Stimulated activated CD4-positive, alpha-beta T cell treated with anti-CD3 and anti-CD28 coated beads, Interleukin-15, amount 100 ng/mL, for 48 hours (primary cell): ENCODE measurements at places on chromosomes 3 and 15.

- no peak for DNase-seq
These were observed 89.7 kb upstream of the CMC1 start for GRCh38 chr3:28151608-28152228.

- no peak for DNase-seq
These were observed 1.2 kb downstream of the CTSH start for GRCh38 chr15:78943692-78944091.

DNA sequence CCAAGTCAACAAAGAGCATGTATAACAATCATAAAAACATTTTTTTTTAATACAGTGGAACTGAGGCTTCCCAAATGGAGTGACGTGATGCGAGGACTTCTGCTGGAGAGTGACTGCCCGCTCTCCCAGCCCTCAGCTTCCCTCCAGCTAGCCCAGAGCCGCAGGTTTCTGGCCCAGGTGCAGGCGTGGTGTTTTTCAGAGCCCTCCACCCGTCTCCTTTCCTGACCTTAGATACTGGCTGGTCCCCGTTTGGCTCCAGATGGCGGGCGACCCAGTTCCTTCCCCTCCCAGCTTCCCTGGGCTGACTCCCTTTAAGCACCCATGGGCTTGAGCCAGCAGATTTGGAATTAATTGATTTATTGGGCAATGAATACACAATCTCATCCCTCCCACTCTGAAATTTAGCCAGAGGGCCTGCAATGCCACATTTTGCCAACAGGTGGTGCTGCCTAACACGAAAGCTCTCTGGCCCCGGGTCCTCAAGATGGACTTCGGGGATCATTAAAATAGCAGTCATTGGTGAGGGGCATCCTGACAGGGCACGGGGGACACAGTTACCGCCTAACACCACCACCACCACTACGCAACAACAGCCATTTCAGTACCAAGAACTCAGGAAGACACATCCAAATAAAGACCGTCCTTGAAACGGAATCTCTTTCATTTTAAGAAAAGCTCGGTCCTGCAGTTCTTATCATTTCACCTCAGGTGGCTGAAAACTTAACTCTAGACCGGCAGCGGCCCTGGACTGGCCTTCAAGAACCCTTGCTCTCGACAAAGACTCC lies 47.5 kb upstream of the MUC4 start:
- DNase-seq = peak; percentile 42

GRCh38 chr3:141331377-141332318 lies 36.7 kb upstream of the ZBTB38 start:
- DNase-seq = no peak

DNA sequence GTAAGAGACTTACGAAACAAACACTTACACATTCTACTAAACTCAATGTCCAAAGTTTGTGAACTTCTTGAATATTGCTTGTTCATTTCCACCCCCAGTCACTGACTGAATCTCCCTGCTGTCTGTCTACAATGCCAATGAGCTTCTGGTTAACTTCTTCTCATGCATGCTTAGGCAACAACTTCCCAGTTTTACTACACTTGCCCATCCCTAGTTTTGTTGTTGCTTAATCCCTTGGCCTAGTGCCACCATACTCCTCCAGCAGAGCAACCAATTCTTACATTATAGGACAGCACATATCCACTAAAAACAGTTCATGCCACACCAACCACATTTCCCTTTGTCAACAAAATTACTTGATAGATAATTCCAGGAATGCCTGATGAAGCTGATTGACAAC lies 40.9 kb upstream of the CCR2 start:
- DNase-seq = no peak

DNA sequence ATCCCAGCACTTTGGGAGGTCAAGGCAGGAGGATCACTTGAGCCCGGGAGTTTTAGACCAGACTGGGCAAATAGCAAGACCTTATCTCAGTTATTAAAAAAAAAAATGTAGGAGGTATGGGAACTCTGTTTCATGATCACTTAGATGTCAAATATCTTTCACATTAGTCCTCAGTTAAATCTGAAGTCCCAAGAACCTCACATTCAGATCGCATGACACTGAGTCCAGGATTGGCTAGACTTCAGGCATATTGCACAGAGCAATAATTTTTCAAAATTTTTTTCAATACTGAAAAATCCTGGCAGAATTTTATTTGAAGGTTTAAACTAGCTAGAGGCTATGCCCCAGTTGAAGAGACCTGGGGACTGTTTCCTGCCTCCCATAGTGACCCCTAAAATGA lies 56.3 kb upstream of the ZNF148 start:
- DNase-seq = no peak

DNA sequence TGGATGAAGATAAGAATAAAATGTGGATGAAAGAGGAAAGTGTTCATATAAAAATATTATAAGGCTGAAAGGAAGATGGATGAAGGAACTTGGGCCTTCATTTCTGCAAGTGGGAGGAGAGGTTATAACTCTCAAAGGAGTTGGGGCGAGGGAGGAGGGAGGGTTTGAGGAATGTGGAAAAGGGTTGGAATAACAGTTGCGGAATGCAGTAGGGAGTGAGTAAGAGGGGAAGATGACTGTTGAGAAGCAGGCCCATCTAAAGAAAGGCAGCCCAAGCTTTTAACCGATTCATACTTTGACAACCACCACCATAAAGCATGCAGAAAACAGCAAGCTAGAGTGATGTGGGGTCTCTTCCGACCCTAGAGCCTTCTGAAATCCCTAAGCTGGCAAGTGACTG lies 8.3 kb upstream of the TM4SF4 start:
- no peak for DNase-seq

GRCh38 chr3:134918441-134918840 lies 123.4 kb downstream of the EPHB1 start:
- no peak for DNase-seq

- DNase-seq = no peak
These were observed 350.5 kb upstream of the TBL1XR1 start for GRCh38 chr3:177547711-177548350.

GRCh38 chr3:129793942-129794310 lies 99.6 kb downstream of the TMCC1 start:
- no peak for DNase-seq

DNA sequence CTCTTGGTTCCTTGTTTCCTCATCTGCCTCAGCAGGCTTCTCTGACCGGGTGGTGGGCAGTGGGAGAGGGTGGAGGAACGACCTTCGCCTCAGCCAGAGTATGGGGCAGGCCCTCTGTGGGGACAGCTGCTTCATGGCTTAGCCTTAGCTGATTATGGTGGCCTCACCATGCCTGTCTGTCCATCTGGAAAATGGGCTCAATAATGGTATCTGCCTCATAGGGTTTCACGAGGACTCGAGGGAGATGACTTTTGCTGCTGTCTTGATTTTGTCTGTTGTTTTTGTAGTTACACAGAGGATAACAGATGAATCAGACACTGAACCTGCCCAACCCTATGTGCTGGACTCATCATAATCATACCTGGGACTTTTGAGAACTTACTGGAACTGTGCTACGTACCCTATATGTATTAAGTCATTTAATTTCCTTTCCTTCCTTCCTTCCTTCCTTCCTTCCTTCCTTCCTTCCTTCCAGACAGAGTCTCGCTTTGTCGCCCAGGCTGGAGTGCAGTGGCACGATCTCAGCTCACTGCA lies 46.5 kb downstream of the CDC25A start:
- no peak for DNase-seq

DNA sequence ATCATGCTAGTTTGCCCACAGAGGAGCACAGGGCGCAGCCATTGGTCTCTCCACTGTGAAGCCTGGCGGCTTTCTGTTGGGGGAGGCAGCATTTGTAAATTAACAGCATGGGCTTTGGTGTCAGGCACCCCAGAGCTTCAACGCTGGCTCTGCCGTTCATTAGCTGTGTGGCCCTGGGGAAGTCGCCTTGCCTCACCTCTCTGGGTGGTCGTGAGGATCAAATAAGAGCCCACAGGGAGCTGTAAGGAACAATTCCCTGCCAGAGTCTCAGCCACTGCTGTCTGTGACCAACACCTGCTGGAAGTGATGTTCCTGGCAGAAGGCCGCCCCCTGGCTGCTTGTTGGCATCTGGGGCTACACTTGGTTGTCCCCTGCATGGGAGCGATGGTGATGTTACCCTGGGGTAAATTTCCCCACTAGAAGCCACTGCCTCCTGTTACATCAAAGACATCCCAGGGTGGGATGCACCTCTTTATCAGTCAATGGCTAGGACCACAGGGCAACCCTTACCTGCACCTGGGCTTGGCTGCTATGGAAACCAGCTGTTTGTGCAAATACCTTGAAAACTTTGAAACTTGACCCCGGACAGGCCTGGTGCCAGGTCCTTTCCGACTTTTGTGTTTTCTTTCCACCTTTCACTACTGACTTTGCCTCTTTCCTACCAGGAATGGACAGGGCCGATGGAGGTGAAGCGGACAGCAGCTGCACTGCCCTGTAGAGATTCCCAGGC lies 36.9 kb downstream of the DNASE1L3 start:
- DNase-seq = peak; percentile 19

GRCh38 chr15:85793641-85794597 lies 806 bp downstream of the KLHL25 start:
- no peak for DNase-seq

DNA sequence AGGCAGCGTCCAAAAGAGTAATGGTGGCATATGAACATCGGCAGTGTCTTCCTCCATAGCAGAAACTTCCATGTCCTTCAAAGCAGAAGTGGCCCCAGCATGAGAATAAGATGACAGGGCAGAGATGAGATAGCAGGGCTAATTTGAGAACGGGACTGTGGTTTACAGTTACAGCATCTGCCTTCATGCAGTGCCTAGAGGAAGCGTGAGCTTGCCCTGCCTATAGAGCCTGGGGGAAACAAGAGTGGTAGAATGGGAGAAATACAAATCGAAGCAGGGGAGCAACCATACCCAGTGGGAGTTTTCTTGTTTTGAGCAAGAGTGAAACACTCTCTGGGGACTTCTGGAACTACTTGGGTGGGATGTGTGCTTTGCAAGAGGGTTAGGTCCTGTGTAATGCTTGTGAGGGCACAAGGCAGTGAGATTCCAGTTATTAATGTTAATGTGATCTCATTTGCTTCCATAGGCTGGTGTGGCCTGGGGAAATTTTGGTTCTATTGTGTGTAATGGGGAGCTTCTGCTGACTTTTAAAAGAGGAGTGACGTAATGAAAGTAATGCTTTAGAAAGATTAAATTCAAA lies 616.9 kb downstream of the ZIC1 start:
- no peak for DNase-seq

DNA sequence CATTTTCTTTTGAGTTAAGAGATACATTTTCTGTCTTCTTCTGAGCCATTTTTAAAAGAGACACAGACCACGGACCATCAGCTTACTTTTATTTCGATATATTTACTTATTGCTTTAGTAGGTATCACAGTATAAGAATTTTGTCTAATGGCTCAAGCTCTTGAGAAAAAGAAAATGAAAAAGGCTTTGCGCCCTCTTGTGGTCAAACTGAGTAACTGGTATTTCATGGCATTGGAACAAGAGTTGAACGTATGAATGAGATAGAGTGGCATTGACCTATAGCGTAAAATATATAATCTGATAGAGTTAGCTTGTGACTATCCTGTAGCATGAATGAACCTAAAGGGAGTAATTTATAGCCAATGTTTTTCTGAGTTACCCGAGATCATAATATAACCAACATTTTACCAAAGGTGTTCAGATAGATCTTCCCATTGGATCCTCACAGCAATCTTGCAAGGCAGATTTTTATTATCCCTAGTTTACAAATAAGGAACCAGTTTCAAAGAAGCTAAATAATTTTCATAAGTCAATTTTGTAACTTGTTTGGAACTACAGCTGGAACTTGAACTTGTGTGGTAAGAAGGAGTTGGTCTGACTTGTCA lies 154.6 kb downstream of the POLR2M start:
- DNase-seq = no peak

GRCh38 chr3:64631951-64632350 lies 55.8 kb downstream of the ADAMTS9 start:
- DNase-seq = no peak

DNA sequence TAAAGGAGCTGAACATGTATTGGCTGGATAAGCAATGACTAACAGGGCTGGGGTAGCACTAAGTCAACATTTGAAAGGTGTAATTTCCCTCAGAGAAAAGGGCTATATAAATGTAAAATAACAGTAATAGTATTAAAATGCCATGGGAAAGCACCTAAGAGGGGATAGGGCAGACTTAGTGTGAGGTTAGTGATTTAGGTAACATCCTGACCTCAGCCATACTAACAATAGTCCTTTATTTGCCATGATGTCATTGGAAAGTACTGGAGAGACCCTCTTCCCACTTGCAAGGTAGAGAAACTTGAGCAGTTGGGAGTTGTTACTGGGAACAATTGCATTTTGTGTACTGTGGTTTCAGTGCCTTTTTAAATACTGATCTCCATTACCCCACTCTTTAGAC lies 103.4 kb downstream of the LSAMP start:
- DNase-seq = no peak

- DNase-seq = no peak
These were observed 311.3 kb downstream of the SQOR start for GRCh38 chr15:45946111-45946510.

GRCh38 chr3:11236588-11237461 lies 35.4 kb upstream of the ATG7 start:
- DNase-seq = peak; percentile 79

DNA sequence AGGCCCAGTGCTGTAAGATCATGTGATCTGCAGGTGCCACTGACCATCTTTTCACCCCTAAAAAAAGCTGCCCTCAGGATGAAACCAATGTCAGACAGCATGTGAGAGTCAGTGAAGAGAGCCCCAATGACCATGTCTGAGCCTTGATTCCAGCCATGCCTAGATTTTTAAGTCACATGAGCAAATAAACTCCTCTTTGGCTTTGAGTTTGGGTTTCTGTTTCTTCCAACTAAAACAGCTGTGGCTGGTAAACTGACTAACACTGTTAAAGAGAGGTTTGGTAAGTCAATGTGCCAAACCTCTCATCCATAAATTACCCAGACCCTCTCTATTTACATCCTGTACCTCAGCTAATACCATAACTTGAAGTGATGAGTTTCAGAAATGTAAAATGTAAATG lies 8.3 kb downstream of the MYO5A start:
- DNase-seq = no peak

GRCh38 chr3:33645060-33645647 lies 72.9 kb downstream of the CLASP2 start:
- no peak for DNase-seq

DNA sequence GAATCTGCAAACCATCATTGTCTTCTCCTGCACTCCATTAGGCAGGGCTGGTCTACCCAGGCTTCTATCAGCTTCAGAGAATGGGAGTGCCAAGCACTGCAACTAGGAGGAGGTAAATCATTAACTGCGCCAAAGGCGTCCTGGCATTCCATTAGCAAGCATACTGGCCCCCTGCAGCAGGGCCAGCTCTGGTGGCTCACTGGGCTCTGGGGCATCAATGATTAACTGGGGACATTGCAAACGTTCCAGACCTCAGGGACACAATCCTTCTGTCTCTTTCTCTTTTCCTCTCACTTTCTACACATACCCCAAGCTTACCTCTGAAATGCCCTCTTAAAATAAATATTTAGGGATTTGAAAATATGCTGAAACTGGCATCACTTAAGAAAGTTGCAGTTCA lies 129.0 kb downstream of the MYLK start:
- no peak for DNase-seq
